NCI-H460 (cell line): ENCODE measurements at places on chromosomes 1 and 21. TPM values are rescaled to one million over a fixed set of nuclear protein-coding genes. Genes with fewer than 3 reads are reported as not detected.

DNA sequence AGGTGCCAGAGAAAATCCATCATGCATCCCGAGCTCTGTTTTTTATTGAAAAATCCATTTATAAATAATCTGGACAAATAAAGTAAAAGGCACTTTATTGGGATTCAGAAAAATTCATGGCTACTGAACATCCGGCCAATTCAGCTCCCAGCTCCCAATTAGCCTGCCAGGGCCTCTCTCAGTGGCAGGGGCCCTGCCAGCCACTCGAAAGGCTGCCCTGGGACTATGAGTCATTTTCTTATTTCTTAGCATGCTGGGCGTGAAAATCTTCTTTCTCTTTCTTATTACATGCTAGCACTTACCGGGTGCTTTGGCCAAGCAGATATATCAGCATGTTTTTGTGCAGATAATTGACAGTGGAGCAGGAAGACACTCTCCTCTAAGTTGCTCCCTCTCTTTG lies 283.3 kb downstream of the CAMTA1 start:
- DNase-seq = no peak

DNA sequence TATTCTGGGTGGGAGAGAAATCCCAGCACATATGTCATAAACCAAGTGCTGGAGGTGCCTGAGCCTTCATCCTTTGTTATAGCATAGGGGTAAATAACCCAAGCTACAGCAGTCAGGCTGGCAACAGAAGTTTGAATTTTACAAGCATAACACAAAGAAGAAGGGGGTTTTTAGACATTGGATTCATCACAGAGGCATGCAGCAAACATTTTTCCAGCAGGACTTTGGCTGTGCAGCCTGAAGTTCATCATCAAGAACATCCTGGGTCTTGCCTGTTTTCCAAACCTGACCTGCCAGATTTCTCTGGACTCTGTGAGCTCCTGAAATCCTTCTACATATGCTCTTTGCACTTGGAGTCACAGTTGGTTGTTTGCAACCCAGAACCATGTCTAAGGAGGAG lies 16.2 kb downstream of the PTGER3 start:
- no peak for DNase-seq

GRCh38 chr1:178510155-178510554 lies 2.8 kb upstream of the TEX35 start:
- DNase-seq = no peak

- DNase-seq = no peak
Measured at GRCh38 chr1:234958706-234959657, 169.7 kb downstream of the TOMM20 start.

Gene PTGFRN
- 35.9 and 36.5 TPM in 2 replicates for total RNA-seq

- no peak for DNase-seq
Measured at GRCh38 chr21:18443085-18443484, 39.5 kb upstream of the TMPRSS15 start.

Gene MATN1
- 0.09 and 0.30 TPM in 2 replicates for total RNA-seq

GRCh38 chr1:22263359-22263758 lies 120.5 kb upstream of the WNT4 start:
- no peak for DNase-seq

DNA sequence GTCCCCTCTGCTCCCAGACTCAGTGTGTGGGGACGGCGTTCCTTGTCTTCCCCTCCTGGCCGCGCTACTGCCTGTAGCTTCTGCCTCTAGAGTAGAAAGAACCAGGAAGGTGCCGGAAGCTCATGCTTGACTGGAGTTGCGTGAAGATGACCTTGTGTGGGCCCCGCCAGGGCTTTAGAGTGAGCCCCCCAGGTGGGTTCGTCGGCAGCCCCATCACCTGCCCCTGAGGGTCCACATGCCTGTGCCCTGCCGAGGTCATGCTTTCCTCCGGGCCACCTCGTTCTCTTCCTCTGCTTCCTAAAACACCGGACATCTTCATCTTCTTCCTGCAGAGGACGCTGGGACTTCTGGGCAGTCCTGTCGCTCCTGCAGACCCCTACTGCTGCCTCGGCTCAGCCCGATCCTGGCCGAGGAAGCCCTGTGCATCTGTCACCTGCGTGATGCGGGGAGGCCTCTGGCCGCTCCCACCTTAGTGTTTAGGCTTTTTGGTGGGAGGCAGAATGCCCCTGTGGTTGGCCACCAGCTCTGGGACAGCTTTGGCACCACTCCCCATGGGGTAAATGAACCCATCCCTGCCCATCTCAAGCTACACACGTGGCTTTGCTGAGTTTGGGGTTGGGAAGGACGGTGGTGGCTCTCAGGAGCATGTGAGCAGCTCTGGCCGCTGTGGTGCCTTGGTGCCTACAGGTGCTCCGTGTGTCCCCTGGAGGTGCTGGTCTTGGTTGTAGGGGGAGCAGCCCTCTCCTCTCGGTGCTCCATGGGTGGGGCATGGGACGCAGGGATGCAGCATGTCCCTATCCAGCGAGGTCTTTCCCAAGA lies 12.3 kb downstream of the OBSCN start:
- DNase-seq = no peak
